Stimulated activated CD8-positive, alpha-beta memory T cell treated with anti-CD3 and anti-CD28 coated beads, Interleukin-2, amount 100 ng/mL, for 1 hour (primary cell): ENCODE measurements at places on chromosomes 11 and 22.
A peak's percentile ranks its signal among the peaks of the same experiment; 100 is the strongest.

- DNase-seq, result no peak
Observed at GRCh38 chr22:40107851-40108378, 69.8 kb upstream of the TNRC6B start.

DNA sequence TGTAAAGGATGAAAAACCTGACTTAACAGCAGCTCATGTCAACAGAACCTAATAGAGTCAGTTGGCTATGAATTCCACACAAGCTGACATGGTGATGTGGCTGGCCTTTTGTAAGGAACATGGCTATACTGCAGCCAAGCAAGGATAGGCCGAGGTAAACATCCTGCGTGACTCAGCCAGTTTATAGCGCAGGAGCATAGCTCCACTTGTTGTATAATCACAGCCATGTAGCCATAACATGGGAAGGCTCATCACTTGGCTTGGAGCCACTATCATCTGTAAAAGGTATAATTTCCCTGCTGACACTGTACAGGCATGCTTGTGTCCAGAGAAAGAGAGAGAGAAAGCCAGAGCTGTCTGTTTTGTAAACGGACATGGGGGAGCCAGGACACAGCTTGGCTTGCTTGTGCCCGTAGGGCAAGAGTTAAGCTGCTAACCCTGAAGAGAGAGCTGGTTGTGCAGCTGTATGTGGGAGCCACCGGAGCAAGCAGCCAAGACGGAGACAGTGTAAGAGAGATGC lies 104.4 kb upstream of the PLET1 start:
- DNase-seq, result no peak

- DNase-seq, result no peak
Observed at GRCh38 chr11:42992594-42992993, 319.2 kb upstream of the API5 start.

DNA sequence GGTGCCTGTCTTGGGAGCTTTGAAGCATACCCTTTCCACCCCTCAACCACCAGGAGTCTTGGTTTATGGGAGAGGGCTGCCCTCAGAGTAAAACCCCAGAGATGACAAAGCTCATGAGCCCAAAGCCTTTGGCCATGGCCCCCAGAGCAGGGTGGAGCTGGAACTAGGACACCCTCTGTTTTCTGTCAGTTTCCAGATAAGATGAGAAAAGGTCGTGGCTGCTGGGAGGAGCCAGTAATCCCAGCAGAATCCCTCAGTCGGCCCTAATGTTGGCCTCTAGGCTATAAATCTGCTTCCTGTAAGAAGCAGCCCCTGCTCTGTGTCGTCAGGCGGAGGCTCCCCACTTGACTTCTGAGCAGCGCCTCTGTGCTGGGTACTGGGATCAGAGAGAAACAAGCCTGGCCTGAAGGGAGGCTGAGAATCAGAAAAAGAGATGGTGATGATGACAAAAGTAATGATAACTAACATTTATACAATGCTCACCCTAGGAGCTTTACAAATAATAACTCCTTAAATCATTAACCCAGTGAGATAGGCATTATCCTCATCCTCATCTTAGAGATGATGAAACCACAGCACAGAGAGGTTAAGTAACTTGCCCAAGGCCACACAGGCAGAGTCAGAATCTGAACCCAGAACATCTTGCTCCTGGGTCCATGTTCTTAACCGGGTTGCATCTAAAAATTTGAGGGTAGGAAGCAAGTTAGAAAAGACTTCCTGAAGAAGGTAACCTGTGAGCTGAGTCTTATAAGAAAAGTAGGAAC lies 471.4 kb downstream of the SOX6 start:
- DNase-seq, result no peak

DNA sequence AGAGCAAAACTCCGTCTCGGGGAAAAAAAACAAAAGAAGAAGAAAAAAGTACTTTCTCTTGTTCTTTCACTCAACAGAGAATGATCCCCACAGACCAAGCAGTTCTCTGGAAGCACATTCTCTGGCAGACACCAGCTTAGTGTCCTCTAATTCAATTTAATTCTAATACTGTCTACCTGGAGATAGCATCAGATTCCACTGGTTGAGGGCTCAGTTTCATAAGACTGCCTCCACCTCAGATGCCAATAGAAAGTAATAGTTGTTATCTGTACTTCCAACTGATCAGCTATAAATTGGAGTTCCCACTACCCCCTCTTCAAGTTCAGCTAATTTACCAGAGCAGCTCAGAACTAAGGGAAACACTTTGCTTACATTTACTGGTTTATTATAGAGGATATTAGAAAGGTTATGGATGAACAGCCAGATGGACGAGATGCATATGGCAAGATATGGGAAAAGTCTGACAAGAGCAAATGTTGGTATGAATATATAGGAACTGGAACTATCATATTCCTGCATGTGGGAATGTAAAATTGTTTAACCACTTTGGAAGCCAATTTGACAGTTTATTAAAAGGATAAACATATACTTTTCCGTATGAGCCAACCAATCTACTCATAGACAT lies 64.3 kb downstream of the TMEM135 start:
- no peak for DNase-seq

DNA sequence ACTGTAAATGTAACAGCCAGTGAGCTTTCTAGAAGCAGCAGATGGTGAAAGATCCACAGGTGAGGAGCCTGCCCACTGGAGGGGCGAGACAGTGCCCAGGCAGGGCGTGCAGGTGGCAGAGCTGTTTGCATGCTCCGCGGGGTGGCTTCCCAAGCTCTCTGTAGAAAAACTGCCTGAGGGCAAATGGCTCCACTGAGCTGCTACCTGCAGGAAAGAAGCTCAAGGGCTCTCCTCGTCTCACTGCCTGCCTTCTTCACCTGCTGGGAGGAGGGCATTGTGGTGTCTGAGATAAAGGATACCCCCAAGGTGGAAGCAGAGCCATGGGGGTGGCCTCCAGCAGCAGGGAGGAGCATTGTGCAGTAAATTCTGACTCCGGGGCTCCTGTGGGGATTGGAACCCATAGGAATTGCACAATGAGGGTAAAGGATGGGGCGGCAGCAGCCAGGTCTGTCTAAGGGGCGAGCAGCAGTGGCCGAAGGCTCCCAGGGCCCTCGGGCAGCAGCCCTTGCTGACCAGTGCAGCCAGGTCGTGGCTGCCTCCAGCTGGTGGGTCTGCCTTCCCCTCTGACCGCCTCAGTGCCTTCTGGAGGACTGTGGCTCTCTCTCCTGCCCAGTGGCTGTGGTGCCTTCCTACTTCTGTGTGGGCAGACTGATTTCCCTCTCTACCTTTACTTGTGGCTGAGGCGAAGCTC lies 28.0 kb upstream of the CABP7 start:
- no peak for DNase-seq

- DNase-seq, result peak; percentile 19
Observed at GRCh38 chr11:20355221-20356219, 8.0 kb upstream of the HTATIP2 start.

- no peak for DNase-seq
Observed at GRCh38 chr11:68989936-68990606, 9.3 kb upstream of the MRGPRD start.

DNA sequence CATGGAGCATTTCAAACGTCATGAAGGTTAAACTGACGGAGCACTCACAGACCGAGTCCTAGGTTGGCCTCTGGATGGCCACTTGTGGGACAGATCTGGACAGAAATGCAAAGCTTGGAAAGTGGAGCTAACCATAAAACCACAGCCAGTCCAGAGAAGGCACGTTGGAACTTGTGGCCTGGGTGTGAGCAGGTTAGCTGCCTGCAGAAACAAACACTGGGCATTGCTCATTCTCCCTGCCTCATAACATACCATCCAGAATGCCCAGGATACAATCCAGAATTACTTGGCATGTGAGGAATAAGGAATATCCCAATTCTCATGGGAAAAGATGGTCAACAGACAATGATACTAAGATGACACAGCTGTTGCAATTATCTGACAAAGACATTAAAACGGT lies 1005.0 kb downstream of the TBC1D22A start:
- DNase-seq, result no peak

DNA sequence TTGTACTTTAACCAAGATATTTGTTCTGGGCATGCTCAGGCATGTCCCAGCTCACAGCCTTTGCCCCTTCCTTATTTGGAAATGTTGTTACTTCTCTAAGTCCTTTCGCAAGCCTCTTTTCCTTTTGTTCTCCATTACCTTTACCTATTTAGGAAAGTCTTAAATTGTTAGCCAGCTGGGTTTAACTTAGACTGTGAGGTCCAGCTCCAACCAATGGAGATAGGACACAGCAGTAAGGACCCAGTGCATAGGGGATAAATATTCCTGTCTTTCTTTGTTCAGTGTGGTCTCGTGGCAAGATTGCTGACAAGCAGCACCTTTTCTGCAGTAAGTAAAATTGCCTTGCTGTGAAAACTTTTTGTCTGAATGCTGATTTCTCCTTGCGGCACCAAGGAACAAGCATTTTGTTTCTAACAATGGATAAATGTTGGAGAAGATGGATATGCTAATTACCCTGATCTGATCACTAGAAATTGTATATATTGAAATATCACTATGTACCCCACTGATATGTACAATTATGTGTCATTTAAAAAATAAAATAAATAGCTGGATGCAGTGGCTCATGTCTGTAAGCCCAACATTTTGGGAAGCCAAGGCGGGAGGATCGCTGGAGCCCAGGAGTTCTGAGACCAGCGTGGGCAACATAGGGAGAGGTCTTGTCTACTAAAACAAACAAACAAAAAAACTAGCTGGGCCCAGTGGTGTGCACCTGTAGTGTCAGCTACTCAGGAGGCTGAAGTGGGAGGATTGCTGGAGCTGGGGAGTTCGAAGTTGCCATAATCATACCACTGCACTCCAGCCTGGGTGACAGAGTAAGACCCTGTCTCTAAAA lies 31.9 kb upstream of the FTH1 start:
- no peak for DNase-seq

DNA sequence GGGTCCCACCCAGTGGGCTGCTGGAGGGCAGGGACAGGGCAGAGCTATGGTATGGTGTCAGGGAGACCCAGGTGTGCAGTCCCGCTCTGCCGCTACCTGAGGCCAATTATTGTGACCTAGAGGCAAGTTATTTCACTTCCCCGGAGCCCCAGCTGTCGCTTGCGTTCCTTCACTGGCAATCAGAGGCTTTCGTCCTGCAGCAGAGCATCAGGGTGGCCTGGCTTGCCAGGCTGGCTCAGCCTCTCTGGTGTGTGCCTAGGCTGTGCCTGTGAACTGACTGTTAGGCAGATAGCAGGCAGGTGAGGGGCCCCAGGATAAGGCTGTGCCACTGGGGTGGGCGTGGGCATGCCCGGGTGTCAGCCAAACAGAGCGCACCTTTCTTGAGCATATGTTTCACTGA lies 31.4 kb downstream of the GLB1L2 start:
- DNase-seq, result no peak

DNA sequence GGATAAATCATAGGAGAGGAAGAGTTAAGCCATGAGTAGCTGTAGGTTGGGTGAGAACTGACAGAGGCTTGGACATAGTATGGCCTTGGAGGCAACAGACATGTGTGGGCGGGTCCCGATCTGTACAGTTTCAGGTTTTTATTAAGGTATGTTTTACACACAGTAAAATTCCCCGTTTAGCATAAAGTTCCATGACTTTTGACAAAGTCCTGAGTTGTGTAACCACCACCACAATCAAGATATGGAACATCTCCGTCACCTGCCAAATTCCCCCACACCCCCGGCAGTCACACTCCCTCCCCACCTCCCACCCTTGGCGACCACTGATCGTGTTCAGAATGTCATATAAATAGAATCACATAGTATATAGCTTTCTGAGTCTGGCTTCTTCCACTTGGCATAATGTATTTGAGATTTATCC lies 68.1 kb downstream of the GRIK4 start:
- DNase-seq, result no peak

DNA sequence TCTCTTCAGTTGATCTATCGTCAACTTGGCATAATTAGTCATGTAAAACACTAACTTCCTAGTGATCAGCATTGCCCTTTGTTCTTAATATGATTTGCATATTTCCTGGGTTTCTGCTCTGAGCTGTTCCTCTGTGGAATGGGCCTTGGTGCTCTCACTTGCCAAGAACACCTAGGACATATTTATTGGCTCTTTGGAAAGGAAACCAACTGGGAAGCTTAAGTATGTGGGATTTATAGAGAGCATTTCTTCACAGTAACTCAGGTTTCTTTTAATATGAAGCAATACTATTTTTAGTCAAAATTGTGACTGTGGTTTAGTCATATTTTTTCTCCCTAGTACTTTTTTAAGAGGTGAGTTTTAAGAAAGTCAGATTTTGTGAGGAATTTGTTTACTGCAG lies 28.8 kb downstream of the FAT3 start:
- DNase-seq, result no peak

DNA sequence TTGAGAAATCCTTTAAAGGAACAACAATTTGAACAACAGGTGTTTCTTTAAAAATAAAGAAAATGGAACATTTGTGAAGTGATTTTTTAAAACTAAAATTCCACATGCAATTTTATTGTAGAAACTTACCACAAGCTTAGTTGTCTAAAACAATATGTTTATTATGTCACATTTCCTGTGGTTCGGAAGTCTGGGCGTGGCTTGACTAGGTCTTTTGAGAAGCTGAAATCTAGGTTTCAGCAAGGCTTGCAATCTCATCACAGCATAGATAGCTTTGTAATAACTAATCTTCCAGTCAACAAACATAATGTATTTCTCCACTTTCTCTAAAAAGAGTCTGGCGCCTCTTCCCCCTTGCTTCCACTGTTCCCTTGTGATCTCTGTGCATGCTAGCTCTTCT lies 27.0 kb downstream of the MS4A6A start:
- DNase-seq, result no peak

DNA sequence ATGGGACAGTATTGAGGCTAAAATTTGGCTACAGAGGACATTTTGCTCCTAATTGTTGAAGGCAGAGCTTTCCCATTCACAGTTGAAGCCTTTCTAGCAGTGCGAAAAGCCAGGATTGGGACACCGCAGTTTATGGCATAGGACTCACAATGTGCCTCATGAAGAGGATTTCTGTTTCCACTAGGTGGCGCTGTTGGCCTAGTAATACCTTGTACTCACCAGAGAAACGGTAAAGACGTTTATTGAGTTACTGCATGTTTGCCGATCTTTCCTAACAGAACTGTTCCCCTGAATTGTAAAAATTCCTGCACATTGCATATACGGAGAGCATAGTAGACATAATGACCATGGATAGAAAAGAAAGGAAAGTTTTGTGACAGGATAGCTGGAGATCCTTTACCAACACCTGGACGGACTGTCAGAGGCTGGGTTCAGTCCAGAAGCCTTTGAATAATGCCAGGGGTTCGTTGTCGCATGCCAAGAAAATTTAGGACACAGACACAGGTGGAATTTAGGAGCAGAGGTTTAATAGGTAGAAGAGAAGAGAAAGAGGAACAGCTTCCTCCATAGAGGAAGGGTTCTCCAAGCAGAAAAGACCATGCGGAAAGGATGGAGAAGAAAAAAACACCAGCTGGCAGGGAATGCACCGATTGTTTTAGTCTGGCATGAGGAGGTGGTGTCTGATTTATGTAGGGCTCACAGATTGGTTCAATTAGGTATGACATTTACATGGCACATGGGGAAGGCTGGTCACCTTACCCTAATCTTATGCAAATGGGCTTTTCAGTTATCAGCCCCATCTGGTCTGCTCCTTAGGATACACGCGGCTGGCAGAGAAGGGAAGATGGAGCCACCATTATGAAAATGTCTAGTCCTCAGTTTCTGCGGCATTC lies 10.8 kb upstream of the OR51D1 start:
- DNase-seq, result no peak

DNA sequence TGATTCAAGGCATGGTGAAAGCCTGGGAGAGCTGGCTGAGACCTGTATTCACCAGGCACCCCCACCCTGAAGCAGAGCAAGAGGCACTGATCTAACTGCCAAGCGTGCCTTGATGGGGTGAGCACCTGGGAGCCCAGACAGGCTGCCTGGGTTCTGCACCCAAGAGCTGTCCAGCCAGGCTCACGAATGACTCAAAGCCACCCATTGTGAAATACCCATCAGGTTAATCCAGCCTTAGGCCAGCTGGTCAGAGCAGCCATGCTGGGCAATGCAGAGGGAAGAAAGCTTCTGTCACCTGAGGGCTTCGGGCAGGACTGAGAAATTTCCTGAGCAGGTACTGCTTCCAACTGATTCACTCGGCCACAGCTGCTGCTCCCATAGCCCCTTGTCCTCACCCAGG lies 22.1 kb downstream of the THOC5 start:
- no peak for DNase-seq
